Cardiac atrium fibroblast (primary cell): ENCODE measurements at places on chromosomes 12 and 14. TPM values are rescaled to one million over a fixed set of nuclear protein-coding genes. Genes with fewer than 3 reads are reported as not detected.

The KITLG gene
- total RNA-seq = 15.2 and 19.8 TPM in 2 replicates

The NPFF gene
- not detected in 2 replicates for total RNA-seq

The IL22 gene
- not detected in 2 replicates for total RNA-seq

The SENP1 gene
- total RNA-seq = 4.5 and 15.1 TPM in 2 replicates

The HOXC12 gene
- total RNA-seq = not detected in 2 replicates

The ZC3H10 gene
- 1.1 and 1.8 TPM in 2 replicates for total RNA-seq

The AMDHD1 gene
- not detected in 2 replicates for total RNA-seq

The SLC6A12 gene
- total RNA-seq = not detected in 2 replicates

The CCDC60 gene
- not detected in 2 replicates for total RNA-seq

The ACIN1 gene
- 48.4 and 55.2 TPM in 2 replicates for total RNA-seq

The NOP9 gene
- total RNA-seq = 12.6 and 13.9 TPM in 2 replicates

The TCL1A gene
- total RNA-seq = not detected in 2 replicates

The DBX2 gene
- total RNA-seq = not detected in 2 replicates

The DAO gene
- total RNA-seq = not detected in 2 replicates

The HNRNPA1 gene
- 355 and 603 TPM in 2 replicates for total RNA-seq

The LRRIQ1 gene
- total RNA-seq = not detected in 2 replicates

The CMKLR1 gene
- 0.18 and 0.32 TPM in 2 replicates for total RNA-seq

The RERG gene
- total RNA-seq = 0.72 and 1.6 TPM in 2 replicates

The RNF212B gene
- not detected in 2 replicates for total RNA-seq

The MDM2 gene
- total RNA-seq = 61.0 and 82.8 TPM in 2 replicates

The EFS gene
- 1.8 and 3.6 TPM in 2 replicates for total RNA-seq

The PTPRB gene
- 2.3 and 2.6 TPM in 2 replicates for total RNA-seq

The EGLN3 gene
- 12.3 and 17.7 TPM in 2 replicates for total RNA-seq

The PTCSC3 gene
- not detected in 2 replicates for total RNA-seq

The PPP1R1A gene
- total RNA-seq = not detected in 2 replicates

The SAMD4A gene
- total RNA-seq = 21.7 and 28.3 TPM in 2 replicates

The SERPINA4 gene
- total RNA-seq = not detected in 2 replicates

The NAV3 gene
- 28.7 and 29.2 TPM in 2 replicates for total RNA-seq

The CLEC4C gene
- total RNA-seq = not detected in 2 replicates

The TBX3 gene
- 3.6 and 7.3 TPM in 2 replicates for total RNA-seq

The IFI27 gene
- 15.2 and 16.2 TPM in 2 replicates for total RNA-seq

The COCH gene
- 0.32 and 1.3 TPM in 2 replicates for total RNA-seq

The SLC7A8 gene
- 0.32 and 2.0 TPM in 2 replicates for total RNA-seq

The ADCK1 gene
- total RNA-seq = 4.5 and 11.2 TPM in 2 replicates

The HOTAIR gene
- total RNA-seq = not detected in 2 replicates

The LALBA gene
- not detected in 2 replicates for total RNA-seq

The GLS2 gene
- not detected in 2 replicates for total RNA-seq

The FRMD6 gene
- 46.9 and 77.0 TPM in 2 replicates for total RNA-seq

The SERPINA10 gene
- not detected in 2 replicates for total RNA-seq

The P2RX2 gene
- total RNA-seq = not detected in 2 replicates

The PZP gene
- not detected in 2 replicates for total RNA-seq

The ALG10 gene
- total RNA-seq = 2.0 and 2.6 TPM in 2 replicates

The TAS2R10 gene
- total RNA-seq = 0.36 TPM in 1 of 2 replicates, not detected in the other
